Cortex of kidney (tissue), 1 donor: ENCODE measurements at places on chromosomes 5 and 9.

- no peak for DNase-seq
Observed at GRCh38 chr9:135584934-135585333, 23.4 kb downstream of the PAEP start.

GRCh38 chr5:96615223-96615622 is 47.0 kb upstream of the CAST start:
- DNase-seq: no peak

DNA sequence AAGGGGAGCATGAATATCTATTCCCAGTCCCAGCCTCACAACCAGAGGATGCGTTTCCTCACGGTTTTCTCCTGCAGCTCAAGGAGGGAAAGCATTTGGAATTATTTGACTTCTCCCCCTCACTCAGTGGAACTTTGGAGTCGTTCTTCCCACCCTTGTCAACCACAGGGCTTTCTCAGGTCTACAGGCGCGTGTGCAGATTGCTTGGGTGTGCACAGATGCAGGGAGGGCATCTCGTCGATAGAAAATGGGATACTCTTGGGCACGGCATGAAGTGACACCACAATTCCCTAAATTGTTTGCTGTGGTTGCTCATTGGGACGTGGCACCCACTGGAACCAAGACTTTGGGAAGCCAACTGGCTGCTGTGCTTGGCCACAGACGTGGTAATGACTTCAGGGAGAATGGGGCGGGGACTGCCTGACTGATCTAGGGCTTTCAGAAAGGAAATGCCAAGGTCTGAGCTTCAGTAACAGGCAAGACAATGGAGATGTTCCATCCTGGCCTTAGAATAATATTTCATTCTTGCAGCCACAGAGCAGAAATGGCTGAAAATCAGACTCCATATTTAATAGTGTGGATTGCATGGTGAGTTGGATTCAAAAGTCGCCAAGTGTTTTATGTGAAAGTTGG is 12.2 kb upstream of the OBP2B start:
- DNase-seq: no peak

GRCh38 chr9:28464481-28465216 is 891.4 kb upstream of the C9orf72 start:
- no peak for DNase-seq

DNA sequence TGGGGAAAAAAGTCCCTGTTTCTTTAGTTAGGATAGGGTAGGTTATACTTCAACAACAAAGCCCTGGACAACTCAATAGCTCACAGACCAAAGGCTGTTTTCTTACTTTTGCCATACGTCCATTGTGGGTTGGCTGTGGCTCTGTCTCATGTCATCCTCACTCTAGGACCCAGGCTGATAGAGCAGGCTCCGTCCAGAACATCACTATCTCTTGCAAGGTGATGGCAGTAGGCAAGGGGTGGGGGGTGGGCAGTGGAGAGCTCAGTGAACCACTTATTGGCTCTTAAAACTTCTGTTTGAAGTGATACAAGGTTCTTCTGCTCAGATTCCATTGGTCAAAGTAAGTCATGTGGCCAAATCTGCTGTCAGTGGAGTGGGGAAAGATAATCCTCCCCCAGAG is 126.4 kb downstream of the CMYA5 start:
- no peak for DNase-seq

GRCh38 chr5:179313849-179314521 is 31.3 kb downstream of the ADAMTS2 start:
- no peak for DNase-seq

- no peak for DNase-seq
Observed at GRCh38 chr5:179862296-179862695, 3.7 kb upstream of the MRNIP start.
